Articular chondrocyte of knee joint (primary cell): ENCODE measurements at places on chromosomes 3 and 15. TPM values are rescaled to one million over a fixed set of nuclear protein-coding genes. Genes with fewer than 3 reads are reported as not detected.

FBN1 gene
- total RNA-seq: 1,426 and 1,479 TPM in 2 replicates

NANOGP8 gene
- 0.43 and 0.91 TPM in 2 replicates for total RNA-seq

C2CD4A gene
- total RNA-seq: 0.11 and 0.26 TPM in 2 replicates

SERPINI2 gene
- total RNA-seq: not detected in 2 replicates

UACA gene
- total RNA-seq: 112 and 121 TPM in 2 replicates

CKMT1B gene
- not detected in 2 replicates for total RNA-seq

CHST2 gene
- total RNA-seq: 12.5 and 19.3 TPM in 2 replicates

ARL8B gene
- total RNA-seq: 103 and 104 TPM in 2 replicates

SLMAP gene
- total RNA-seq: 50.3 and 61.4 TPM in 2 replicates

TTLL3 gene
- total RNA-seq: 22.6 and 29.3 TPM in 2 replicates

ANKUB1 gene
- not detected in 2 replicates for total RNA-seq

DPPA2 gene
- total RNA-seq: not detected in 2 replicates

GCNT3 gene
- total RNA-seq: 5.1 and 5.8 TPM in 2 replicates

PPARG gene
- 3.1 and 15.6 TPM in 2 replicates for total RNA-seq
